ENCODE measurements at places on chromosomes 2 and 18.

DNA sequence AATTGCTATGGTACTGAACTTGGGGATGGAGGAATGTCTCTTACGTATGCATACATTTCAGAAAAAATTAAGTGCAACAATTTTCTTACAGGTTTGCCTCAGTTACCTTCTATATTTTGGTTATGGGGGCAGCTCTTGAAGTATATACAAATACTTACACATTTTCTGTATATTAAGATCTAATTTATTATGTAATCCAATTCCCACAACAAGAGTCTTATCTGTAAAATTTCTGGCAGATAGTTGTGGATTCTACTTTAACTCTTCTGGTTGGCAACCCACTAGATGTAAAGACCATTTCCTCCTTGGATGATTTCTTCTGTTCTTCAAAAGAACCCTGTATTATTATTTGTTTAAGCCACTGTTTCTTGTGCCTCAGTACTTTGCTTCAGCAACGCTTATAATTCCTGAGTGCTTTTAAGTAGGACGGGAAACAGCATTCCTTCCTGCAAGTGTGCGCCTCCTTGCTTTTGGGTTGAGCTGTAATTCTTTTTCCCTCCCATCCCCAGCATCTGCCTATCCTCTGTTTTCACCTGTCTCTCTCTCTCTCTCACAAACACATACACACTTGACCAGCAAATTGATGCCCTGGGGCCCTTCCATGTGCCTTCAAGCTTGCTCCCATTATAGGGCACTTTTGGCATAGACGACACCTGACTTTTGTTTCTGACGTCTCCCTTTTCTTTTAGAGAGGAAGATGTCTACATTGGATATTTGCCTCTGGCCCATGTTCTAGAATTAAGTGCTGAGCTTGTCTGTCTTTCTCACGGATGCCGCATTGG, 61.4 kb downstream of the ACSL3 start:
- DNase-seq = peak; percentile 30

GRCh38 chr2:12106440-12107080, 360.1 kb downstream of the LPIN1 start:
- DNase-seq = no peak

GRCh38 chr2:196927376-196928225, 1.1 kb upstream of the PGAP1 start:
- peak; percentile 58 for DNase-seq

DNA sequence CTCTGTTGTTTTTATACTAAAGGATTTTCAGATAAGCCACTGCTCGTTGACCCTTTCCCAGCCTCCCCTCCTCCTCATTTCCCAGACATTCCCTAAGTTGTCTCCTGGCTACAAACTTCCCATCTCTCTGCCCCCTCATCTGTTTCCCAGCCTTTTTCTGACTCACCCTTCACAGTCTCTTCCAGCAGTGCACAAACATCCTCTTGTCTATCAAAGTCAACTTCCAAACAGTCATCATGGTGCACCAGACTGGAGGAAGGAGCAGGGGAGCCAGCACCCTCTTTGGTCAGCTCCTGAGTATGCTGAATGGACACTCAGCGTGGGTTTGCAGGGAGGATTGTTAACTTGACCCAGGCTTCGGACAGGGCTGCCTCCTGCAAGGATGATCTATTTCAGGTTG, 26.6 kb upstream of the SPRED2 start:
- DNase-seq = no peak

DNA sequence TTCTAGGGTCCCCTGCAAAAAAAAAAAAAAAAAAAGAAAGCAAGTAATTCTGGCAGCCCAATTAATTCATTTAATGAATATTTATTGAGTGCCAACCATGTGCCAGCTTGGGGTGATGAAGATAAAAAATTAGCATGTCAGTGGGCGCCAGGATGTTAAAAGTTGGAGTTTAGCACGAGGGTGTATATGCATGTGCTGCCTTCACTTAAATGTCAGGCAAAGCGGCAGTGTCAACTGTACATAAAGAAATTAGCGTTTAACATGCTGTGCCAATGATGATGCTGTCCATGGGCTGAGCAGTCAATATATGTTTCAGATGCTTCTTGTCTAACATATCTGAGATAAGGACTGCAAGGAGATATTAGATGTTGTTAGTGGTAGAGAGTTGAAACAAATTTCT, 49.5 kb downstream of the ASAP2 start:
- DNase-seq = no peak

DNA sequence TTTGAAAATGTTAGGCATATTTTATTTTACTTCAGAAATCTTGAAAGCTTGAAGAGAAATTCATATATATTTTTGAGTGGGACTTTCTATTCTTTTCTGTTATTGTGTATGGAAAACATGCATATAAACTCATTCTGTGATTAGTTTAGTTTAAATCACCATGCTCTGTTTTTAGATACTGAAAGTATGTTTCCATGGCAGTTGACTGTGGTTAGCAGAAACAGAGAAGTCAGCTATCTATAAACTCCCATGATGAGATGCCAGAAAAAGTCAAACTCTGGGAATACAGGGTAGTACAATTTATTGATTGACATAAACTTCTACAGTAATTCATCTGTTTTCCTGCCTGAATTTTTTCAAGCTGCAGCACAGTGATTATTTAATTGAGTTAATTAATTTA, 905.3 kb upstream of the VRK2 start:
- DNase-seq = no peak

- no peak for DNase-seq
These were observed 13.3 kb downstream of the PROC start for GRCh38 chr2:127431408-127432023.

DNA sequence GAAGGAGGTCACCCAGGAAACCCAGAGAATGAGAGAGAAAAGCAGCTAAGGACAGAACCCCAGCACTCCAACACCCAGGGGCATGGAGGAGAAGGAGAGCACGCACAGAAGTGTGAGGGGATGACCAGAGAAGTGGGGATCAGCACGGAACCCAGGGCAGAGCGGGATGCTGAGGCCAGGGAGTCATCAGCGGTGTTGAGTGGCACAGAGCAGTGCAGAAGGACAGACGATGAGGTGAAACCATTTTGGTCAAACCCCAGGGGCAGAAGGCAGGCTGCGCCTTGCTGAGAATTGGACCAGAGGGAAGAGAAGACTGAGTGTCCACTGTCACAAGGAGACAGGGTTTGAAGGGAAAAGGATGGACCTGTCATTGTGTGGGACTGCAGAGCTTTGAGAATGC, 23.4 kb upstream of the ASB18 start:
- no peak for DNase-seq

- no peak for DNase-seq
These were observed 4.9 kb upstream of the STK11IP start for GRCh38 chr2:219592736-219593135.

DNA sequence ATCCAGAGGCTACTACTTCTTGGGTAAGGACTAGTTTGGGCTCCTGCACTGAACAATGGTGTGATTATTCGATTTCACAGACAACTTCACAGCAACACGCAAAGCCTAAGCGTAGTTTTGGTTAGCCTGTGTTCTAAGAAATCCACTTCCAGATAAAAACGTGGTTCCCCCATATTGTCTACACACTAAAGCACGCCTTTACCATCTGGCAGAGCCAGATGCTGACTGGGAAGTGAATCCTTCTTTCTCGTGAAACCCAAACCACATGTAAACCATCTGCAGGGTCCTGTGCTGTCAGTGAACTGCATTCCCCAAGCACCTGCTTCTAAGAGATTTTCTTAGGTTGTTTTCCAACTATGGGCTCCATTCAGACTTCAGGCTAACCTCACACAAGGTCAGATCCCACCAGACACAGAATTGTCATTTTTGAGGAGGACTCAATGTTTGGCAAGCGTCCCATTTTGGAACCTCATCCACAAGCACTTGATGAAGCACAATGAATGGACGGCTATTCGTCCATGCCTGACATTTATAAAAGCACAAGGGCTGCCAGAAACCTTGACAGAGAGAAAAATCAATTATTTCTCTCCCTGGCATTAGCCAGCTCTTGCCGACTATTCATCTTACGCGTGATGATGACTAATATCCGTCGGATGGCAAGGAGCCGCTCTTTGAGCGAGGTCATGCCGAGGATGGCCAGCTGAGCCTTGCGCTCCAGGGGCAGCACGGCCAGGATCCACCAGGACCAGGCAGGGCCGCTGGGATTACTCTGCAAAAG, 38.4 kb downstream of the LONRF2 start:
- DNase-seq = no peak

DNA sequence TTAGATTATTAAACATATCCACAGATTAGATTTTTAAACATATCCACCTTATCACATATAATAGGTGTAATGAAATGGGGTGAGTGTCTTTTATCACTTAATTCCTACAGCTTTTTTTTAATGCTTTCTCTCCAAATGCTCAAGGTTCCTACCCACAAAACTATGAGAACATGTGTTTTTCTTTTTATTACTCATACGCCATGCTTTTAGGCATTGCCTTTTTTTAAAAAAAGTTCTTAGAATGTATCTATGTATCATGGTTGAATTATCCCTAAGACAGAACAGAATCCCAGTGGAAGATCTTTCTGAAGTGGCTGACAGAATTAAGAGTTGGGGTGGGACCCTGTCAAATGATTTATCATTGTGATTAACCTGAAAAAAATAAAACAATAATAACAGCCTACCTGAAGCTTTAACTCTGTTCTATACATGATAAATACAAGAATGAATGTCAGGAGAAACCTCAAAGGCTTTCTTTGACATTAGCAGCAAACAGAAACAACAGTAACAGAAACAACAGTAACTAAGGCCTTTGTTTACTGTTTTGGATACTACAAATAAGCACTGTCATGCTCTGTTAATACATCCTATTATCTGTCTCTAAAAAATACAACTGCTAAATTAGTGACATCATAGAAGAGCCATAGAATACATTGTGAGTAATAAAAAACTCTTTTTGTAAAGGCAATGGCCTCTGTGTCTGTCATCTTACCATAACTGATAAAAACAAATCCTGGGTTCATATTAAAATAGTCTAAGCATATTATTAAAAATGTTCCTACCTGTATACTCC, 4.1 kb upstream of the ZNF397 start:
- DNase-seq = no peak

DNA sequence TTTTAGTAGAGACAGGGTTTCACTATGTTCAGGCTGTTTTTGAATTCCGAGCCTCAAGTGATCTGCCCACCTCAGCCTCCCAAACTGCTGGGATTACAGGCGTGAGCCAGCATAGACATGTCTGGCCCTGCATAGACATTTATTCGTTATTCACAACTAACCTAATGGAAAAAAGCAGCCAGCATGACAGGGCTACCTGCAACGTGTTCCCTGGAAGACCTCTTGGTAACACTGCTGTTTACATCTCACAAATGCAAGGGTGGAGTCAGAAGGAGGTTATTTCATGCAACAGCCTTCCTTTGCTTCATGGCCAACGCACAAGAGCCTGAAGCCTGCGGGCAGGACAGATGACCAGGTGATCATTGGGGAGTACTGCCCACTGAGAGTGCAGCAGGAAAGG, 9.2 kb downstream of the SERPINE2 start:
- DNase-seq = no peak
